ENCODE measurements at places on chromosomes 12 and 14.

DNA sequence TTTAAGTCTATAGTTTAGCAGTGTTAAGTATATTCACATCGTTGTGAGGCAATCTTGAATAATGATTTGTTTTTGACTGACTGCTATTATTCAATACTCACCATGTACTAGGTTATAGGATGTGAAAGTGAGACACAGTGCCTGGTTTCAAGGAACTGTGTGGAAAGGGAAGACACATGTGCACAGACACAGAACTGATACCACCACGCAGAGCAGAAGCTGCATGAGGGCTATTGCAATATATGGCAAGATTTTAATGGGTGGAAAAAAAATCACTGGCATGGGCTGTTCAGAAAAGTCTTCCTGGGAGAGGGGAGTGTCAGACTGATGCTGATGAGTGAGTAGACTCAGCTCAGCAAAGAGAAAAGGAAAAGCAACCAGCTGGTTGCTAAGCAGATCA, 10.4 kb downstream of the SLC7A8 start:
- no peak for DNase-seq

DNA sequence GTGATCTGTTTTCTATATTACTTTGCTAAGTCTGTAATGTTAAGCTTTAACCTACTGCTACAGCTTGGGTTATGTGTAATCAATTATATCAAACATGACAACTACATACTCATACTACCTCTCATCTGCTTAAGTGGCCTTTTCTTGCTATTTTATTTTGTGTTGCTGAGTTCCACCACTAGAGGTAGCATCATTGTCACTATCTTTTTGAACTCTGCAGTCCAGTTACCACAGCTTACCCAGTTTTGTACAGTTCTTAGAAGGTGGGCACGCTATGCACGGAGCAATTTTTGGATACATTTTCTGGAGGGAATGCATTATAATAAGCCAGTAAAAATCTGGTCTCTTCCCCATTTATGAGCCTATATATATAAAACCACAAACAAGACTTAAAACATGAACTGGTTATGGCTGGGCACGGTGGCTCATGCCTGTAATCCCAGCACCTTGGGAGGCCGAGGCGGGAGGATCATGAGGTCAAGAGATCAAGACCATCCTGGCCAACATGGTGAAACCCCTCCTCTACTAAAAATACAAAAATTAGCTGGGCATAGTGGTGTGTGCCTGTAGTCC, 48.5 kb downstream of the SAV1 start:
- DNase-seq, result peak; percentile 55

GRCh38 chr12:34377243-34378035, 355.1 kb downstream of the ALG10 start:
- no peak for DNase-seq

GRCh38 chr12:88579161-88579517, 1.1 kb downstream of the KITLG start:
- DNase-seq, result peak; percentile 60

GRCh38 chr14:72965249-72965648, 39.0 kb downstream of the DCAF4 start:
- DNase-seq, result peak; percentile 82

- no peak for DNase-seq
Measured at GRCh38 chr12:116813271-116814041, 67.8 kb downstream of the HRK start.

DNA sequence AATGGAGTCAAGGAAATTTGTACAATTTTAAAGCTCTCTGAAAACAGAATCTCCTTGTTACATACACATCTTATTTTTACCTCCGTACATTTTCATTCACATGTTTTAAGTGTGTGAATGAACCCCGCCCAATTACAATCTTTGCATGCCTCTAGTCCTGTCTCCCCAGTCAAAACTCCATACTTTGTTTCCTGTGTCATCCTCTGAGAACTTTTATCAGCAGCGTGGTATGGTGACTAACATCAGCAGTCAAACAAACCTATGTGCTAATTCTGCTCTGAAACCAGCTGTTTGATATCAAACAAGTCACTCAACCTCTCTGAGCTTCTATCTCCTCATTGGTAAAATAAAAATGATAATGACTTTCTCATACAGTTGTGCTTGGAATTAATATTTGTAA, 15.8 kb upstream of the ERGIC2 start:
- peak; percentile 44 for DNase-seq

GRCh38 chr12:80776706-80777105, 60.0 kb downstream of the MYF5 start:
- no peak for DNase-seq

DNA sequence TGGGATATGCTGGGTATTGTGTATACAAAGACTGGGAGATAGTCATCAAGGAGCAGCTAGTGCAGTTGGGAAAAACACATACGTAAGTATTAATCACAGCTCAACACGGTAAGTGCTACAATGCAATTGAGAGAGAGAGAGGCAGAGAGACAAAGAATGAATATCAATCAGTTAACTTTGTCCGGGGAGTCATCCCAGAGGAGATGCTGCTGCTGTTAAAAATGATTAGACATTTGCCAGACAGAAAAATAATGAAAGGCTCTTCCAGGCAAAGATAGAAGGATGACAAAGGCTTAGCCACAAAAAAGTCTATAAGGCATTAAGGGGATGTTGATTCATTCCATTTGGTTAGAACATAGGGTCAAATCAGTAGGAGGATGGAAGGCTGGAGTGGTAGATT, 45.1 kb downstream of the AKAP6 start:
- DNase-seq, result peak; percentile 56

- DNase-seq, result no peak
Measured at GRCh38 chr14:35400648-35401421, 3.7 kb downstream of the NFKBIA start.

- DNase-seq, result no peak
Measured at GRCh38 chr14:89613260-89614008, 196.4 kb upstream of the FOXN3 start.

DNA sequence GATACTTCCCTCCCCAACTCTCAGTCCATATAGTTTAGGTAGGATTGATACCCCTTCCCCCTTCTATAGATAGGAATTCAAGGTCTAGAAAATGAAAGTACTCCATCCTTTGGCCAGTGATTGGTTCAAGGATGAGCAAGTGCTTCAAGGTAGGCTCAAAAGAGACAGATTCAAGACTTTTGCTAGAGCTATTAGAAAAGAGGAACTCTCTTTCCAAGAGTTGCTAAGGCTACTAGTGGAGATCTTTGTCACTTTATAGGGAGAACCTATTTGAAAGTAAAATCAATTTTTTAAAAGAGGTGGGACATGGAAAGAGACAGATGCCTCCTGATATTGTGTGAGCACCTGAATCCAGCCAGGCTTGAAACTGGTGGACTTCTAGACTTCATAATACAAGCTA, 17.5 kb downstream of the POLE2 start:
- DNase-seq, result no peak

DNA sequence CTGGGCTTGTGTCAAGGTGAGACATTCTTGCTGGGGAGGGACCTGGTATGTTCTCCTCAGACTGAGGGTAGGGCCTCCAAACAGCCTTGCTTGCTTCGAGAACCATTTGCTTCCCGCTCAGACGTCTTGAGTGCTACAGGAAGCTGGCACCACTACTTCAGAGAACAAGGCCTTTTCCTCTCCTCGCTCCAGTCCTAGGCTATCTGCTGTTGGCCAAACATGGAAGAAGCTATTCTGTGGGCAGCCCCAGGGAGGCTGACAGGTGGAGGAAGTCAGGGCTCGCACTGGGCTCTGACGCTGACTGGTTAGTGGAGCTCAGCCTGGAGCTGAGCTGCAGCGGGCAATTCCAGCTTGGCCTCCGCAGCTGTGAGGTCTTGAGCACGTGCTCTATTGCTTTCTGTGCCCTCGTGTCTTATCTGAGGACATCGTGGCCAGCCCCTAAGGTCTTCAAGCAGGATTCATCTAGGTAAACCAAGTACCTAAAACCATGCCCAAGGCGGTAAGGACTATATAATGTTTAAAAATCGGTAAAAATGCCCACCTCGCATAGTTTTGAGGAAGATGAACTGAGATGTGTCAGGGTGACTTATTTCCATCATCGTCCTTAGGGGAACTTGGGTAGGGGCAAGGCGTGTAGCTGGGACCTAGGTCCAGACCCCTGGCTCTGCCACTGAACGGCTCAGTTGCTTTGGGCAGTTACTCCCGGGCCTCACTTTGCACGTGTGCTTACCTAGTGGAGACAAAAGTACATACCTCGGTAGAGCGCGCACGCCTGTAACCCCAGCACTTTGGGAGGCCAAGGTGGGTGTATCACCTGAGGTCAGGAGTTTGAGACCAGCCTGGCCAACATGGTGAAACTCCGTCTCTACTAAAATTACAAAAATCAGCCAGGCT, 4.3 kb downstream of the GAPDH start:
- peak; percentile 57 for DNase-seq

DNA sequence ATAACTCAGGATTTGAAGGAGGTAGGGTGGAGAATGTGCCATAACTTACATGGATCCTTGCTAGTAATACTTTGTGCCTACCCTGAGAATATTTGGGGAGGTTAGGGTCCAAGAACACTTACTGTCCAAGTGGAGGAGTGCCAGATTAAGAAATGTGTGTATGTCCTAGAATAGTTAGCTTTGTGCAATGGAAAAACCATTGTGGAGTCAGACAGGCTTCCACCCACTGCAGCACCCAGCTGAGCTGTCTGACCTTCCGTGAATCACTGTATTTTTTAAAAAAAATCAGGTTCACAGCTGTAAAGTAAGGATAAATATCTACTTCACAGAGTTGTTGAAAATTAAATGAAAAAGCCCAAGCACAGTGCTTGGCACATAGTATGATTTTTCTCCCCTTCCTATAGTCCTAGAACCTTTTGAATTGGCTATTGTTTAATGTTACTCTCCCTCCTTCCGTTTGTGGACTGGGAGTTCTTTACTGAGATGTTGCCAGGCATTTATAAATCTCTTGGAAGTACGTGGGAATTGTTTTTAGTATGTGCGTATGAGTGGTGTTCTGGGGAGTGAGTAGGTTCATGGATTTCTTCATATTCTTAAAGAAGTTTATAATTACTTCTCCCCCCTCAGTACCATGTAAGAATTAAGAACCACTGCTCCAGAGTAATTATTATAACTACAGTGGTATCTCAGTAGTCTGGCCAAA, 9.2 kb downstream of the RAB21 start:
- DNase-seq, result no peak

DNA sequence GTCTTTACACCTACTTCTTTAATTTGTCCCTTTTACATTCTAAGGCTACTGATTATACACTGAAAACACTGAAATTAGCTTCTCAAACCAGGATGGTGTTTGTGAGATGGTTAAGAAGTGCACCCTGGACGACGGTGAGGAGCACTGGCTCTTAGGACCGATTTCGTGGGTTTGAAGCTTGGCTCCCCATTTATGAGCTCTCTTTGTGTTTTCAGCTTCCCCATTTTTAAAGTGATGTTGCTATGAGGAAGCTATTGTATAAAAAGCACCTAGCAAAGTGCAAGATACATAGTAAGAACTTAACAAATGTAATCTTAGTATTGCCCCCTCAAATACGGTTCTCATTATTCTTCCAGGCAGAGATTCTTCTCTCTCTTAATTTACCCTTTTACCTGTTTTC, 4.7 kb downstream of the NFYB start:
- DNase-seq, result no peak

DNA sequence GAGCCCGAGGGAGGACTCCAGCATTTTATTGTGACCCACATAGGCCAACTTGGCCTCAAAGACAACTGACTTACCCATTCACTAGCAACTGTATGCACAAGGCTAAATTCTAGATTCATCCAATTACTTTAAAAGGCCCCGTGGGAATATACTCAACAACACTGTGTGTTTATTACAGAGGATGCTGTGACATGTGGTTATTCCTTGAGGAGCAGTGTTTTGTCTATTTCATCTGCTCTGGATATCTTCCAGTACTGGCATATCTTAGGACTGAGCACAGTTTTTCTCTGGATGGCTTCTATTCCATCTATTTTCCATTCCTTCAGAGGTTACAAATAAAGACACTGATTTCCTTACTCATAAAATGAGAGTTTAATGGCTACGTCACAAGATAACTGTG, 87.2 kb upstream of the KRAS start:
- no peak for DNase-seq

GRCh38 chr12:101238800-101239329, 28.8 kb upstream of the SLC5A8 start:
- DNase-seq, result no peak

- no peak for DNase-seq
Measured at GRCh38 chr14:23831596-23831995, 122.0 kb upstream of the DHRS4 start.

DNA sequence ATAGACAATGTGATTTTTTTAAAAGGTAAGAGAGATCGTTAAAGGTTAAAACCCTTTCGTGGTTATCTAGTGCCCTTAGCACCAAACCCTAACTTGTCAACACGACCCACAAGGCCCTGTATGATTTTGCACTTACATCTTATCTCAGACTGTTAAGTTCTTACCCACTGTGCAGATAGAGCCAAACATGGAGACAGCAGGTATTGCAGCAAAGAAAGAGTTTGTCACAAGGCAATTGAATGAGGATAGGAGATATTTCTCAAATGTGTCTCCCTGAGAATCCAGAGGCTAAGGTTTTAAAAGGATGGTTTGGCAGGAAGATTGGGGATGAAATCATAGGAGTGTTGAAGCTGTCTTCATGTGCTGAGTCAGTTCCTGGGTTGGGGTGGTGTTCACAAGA, 313.4 kb downstream of the AEBP2 start:
- DNase-seq, result no peak

GRCh38 chr12:107519906-107520859, 165.4 kb upstream of the PWP1 start:
- no peak for DNase-seq

- no peak for DNase-seq
Measured at GRCh38 chr12:49946086-49946485, 4.5 kb upstream of the AQP2 start.

- DNase-seq, result no peak
Measured at GRCh38 chr14:89775946-89776345, 178.6 kb downstream of the EFCAB11 start.

DNA sequence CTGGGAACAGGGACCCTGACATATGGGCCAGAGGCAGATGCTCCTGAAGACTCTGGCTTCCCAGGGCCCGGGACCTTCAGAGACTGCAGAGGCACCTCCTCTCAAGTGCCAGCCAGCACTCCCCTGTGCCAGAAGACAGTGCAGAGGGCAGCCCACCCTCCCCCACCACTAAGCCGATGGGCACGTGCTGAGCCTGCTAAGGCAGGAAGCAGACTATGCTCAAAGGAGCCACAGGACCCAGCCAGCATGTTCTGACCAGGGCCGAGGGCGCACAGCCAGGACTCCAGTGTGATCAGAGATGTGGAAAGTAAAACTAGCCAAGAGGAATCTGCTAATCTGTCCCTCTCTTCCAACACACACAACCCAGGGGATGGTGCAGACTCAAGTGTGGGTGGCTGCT, 29.8 kb downstream of the DIO3 start:
- DNase-seq, result no peak
